ENCODE measurements at places on chromosomes 7 and 10. TPM values are rescaled to one million over a fixed set of nuclear protein-coding genes. Genes with fewer than 3 reads are reported as not detected.

LRRTM3 gene
- not detected for total RNA-seq

SPDYE5 gene
- 0.15 TPM for total RNA-seq

ZP3 gene
- 2.8 TPM for total RNA-seq

COL28A1 gene
- under 0.01 TPM for total RNA-seq

CALML5 gene
- not detected for total RNA-seq

ENKUR gene
- not detected for total RNA-seq

C10orf105 gene
- total RNA-seq, result not detected

EN2 gene
- 1.0 TPM for total RNA-seq

TAS2R41 gene
- total RNA-seq, result not detected

ITGA8 gene
- not detected for total RNA-seq

GLRX3 gene
- 91.6 TPM for total RNA-seq

TRRAP gene
- 21.7 TPM for total RNA-seq

All from melanocyte of skin (primary cell).